ENCODE measurements at places on chromosomes 5 and 9.

- DNase-seq: no peak
Measured at GRCh38 chr9:95137587-95138145, 179.8 kb downstream of the FANCC start.

- DNase-seq: peak; percentile 13
Measured at GRCh38 chr9:134770972-134771971, 109.3 kb upstream of the FCN2 start.

DNA sequence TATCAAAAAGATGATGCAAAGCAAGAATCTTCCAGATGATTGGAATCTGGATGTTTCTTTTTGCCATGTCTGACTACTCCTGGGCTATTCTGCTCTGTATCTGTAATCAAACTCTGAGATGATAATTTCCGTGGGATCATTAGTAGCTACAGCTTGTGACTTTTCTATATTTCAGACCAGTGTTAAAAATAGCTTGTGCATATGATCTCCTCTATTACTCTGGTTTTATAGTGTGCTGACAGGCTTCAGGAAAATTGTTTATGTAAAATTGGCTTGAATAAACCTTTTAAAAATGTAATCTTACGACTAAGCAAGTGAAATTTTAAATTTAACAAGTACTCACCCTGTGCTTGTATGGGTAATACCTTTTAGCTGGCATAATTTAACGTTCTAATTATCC lies 40.4 kb downstream of the NAA35 start:
- DNase-seq: no peak

- DNase-seq: peak; percentile 85
Measured at GRCh38 chr5:138514021-138514420, 29.0 kb downstream of the ETF1 start.

DNA sequence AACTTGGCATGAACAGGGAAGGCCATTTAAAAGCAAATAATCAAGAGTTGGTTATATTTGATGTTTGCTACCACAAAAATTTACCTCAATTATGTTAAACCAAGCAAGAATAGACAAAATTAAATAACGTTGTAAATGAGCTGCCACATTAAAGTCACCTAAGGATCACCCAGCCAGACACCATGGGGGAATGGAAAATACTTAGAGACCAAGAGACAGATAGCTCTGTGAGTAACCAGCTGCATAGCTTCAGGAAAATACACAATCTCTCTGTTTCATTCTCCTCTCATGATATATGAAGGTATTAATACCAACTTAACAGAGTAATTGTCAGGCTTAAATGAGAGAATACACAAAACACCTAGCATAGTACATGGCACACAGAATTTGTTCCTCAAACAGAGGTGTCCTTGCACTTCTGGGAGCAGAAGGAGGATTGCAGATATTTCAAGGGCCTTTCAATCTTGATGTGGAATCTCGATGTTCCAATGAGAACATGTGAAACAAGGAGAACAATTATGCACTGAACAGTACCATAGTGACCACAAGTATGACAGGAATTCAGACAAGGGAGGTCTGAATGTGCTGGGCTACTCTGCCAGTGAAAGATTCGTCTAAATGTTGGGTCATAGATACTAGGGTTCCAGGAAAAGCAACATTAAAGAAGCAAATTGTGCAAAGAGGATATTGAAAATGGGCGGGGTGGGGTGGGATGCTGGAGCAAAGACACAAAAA lies 18.6 kb downstream of the JAKMIP2 start:
- no peak for DNase-seq

DNA sequence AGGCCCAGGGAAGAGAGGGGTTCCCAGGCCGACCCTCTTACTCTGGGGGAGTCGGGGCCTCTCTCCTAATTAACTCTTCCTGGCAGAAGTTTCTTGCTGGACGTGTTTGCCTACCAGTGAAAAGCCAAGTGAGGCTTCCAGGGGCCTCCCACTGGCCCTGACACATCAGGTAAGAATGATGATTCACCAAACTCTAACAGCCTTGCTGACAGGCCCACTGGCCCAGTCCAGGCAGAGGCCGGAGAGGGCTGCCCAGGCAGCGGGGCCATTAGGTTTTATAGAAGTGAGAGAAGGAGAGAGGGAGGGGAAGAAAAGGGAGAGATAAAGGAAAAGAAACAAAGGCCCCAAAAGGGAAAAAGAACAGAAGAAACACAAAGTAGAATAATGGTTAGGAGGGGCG lies 50.8 kb upstream of the FOXE1 start:
- DNase-seq: no peak

DNA sequence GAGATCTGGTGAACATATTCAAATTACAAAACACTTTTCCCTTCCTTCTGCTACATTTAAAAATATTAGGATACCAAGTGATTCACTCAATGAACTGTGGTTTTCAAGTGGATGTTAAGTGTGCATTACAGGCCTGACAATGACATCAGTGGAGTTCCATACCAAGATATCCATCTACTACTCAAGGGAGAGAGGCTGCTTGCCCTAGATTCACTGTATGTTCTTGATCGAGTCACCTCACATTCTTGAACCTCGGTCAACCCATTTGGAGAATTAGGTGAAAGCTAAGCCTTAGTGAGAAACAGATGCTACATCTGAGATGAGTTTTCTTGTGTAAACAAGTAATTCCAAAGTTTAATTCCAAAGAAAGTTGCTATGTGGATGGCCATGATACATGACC lies 142.2 kb downstream of the FGF10 start:
- no peak for DNase-seq

GRCh38 chr9:84945878-84946538 lies 276.5 kb downstream of the NTRK2 start:
- DNase-seq: no peak

DNA sequence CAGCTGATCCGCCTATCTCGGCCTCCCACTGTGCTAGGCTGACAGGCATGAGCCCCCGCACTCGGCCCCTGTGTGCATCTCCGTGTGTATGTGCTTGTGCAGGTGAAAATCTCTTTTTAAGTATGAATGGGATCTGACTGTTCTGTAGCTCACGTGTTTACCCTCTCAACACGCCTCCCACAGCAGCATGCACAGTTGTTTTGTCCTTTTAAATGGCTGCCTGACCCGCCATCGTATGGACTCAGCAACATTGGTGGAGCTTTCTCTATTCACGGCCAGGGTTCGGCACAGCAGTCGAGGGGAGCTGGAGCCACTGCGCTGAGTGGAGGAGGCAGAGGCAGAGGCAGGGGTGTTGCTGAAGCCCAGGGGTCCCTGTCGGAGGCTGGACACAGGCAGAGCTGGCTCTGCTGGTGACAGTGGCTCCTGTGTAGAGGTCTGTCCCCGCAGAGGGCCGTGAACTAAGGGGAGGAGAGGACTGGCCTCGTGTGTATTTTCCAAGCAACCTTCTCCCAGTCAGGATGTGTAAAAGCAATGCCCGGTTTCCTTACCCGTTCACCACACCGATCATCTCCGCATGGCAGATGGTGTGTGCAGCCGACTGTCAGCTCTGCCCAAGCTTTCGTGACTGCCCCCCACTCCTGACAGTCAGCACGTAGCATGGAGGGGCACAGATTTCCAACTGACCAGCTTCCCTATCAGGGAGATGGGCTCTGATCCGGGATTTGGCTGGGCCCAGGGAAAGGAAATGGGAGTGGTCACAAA lies 37.3 kb downstream of the MRPL36 start:
- DNase-seq: no peak
